ENCODE measurements at places on chromosomes 2 and 18.

GRCh38 chr2:107927034-107927534 lies 59.2 kb upstream of the SLC5A7 start:
- DNase-seq = no peak

- no peak for DNase-seq
These were observed 102.6 kb upstream of the ITGA4 start for GRCh38 chr2:181354626-181355025.

- no peak for DNase-seq
These were observed 72.1 kb downstream of the CCDC150 start for GRCh38 chr2:196711625-196712024.

DNA sequence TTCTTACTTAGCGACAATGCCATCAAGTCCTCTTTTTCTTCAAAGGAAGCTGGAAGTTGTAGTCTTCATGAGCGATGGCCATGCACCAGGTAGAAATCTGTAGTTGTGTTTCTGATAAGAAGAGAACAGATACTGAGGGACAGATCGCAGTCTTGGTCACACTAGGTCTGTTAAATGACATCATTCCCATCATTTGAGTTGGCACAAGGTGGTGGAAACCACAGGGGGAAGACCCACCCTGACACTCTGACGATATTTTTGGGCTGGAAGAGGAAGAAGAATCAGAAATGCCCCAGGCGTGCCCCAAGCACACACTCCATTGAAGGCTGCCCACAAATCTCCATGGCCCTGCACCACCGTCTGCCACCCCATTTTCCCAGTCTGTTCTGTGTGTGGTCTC lies 89.0 kb upstream of the BOD1L2 start:
- DNase-seq = no peak

GRCh38 chr18:48006415-48007175 lies 76.1 kb upstream of the SMAD2 start:
- DNase-seq = no peak

DNA sequence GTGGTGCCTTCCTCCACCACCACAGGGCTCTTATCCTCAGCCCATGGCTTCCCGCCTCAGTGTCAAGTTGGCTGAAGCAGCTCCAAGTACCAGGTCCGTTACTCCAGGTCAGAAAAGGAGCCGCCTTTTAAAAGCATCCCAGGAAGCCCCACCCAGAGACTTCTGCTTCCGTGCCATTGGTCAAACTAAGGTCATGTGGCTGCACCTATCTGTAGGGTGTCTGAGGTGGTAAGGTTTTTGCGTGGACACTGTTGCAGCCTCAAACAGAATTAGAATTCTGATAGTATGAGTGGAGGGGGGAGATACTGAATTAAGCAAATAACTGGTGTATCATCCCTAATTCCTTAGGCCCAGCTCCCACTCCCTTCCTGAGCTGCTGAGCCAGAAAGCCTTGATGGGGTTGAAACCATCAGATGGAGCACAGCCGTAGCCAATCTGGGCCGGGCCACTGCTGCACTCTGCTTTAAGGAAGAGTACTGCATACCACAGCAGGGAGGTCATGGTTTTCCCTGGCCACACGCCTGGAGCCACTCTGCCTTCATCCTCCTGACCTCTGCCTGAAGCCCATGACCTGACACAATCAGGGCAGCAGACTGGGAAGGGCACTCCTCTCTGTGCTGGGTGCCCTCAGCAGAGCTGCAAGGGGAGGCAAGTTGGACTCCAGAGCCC lies 8.4 kb downstream of the TMEM247 start:
- no peak for DNase-seq

DNA sequence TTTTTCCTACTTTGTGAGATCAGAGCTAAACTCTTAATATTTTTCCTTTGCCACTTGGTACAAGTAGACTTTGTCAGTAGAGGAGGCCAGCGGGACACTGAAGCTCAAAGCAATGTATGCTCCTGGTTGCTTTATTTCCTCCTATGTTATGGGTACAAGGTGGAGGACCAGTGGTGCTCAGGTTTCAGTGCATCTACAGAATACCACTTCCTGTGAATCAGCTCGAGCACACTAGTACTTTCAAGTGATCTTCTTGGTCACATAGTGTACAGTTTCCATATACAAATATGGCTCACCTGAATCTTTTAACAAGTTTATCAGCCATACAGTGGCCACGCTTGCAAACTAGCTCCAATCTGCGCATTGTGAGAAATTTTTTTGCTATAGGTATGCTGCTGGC lies 1674.8 kb upstream of the TMEFF2 start:
- no peak for DNase-seq

- no peak for DNase-seq
These were observed 143.6 kb downstream of the TDRD15 start for GRCh38 chr2:21267232-21267835.

DNA sequence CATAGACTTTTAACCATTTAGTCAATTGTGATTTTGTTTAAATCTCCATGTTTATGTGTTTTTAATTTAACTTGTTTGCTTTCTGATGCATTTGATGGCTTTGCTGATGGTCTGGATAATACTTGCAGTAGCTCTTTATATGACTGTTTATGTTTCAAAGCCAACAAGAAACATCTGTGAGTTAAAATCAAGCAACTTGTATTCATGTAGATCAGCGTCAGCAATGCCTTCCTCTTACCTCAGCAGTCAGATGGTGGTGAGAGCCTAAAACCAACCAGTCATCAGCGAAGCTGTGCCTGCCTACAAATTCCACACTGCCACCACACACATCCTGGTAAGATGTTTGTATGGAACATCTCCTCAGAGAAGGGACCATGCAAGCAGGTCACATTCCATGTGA lies 231.9 kb downstream of the PTGR3 start:
- no peak for DNase-seq

DNA sequence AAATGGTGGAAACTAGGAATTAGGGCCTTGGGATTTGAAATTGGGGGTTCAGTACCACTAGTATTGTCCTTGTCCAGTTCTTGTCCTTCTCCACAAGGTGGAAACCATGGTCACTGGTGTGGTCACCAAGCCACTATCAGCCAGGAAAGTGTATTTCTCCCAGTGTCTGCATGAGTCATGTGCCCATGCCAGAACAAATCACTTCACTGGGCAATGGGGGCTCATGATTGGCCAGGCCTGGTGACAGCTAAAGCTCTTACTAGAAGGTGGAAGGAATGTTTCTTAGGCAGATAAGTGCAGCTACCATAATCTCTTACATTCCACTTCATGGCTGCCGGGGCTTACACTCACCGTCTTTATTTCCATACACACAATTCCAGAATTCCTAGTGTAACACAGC lies 124.8 kb upstream of the TACR1 start:
- DNase-seq = no peak

- no peak for DNase-seq
These were observed 17.5 kb downstream of the DNAJC10 start for GRCh38 chr2:182733572-182733971.

DNA sequence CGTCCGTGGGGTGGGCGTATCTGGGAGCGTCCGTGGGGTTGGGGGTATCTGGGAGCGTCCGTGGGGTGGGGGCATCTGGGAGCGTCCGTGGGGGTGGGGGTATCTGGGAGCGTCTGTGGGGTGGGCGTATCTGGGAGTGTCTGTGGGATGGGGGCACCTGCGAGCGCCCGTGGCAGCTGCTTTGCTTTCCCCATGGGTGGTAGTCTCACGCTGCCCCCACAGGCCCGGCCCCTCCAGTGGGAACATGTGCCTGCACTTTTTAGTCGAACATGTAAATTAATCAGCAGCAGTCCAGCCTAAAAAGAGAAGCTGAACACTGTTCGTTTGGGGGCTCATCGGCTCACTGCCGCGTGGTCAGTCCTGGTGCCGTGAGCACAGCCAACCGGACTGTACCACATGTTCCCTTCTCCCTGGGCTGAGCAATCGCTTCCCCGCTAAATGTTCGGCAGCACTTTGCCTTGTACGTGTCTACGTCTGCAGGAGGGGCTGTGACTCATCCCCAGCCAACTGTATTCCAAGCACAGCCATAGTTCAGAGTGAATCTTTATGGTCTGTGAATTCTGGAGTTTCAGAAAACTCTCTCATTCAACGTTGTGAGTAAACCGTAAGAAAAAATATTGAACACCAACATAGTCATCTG lies 271.5 kb downstream of the AGAP1 start:
- DNase-seq = no peak

DNA sequence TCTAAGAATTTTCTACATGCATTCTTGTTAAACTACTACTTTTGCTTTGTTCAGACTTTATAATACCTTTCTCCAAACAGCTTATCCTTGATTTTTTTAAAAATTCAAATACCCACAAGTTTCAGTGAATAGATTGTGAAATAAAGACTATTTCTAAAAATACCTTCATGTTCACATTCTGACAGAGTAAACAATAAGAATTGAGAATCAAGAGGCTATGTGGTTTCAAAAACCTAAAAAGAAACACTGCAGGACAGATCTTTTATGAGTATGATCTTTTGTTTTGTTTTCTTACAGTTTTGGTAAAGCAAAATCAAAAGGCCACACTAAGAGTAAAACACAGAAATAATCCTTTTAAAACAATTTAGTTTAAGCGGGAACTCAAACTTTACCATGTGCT lies 21.2 kb downstream of the ALS2 start:
- no peak for DNase-seq

- DNase-seq = no peak
These were observed 96.6 kb upstream of the TWSG1 start for GRCh38 chr18:9237981-9238380.

- DNase-seq = no peak
These were observed 180.6 kb downstream of the ZNF407 start for GRCh38 chr18:74778191-74778847.

- no peak for DNase-seq
These were observed 460.7 kb downstream of the BCL11A start for GRCh38 chr2:60092781-60093180.

GRCh38 chr2:230688490-230688889 lies 24.2 kb upstream of the CAB39 start:
- DNase-seq = no peak

DNA sequence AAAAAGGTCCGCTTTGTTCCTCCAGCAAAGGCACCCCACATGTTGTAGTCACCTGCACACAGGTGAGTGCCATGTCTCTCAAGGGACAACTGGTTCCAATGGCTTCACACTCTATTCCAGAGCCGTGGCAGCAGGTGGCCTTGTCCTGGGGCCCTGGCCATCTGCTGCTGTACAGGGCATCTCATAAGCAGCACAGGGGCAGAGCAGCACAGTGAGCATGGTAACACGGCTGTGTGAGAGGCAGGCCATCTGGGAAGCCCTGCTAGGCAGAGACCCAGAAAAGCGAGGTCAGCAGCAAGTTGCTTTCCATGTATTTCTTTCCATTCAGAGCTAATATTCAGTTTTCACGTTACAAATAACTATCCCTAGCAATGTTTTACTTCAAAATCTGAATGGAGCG lies 54.7 kb downstream of the CMPK2 start:
- DNase-seq = no peak

DNA sequence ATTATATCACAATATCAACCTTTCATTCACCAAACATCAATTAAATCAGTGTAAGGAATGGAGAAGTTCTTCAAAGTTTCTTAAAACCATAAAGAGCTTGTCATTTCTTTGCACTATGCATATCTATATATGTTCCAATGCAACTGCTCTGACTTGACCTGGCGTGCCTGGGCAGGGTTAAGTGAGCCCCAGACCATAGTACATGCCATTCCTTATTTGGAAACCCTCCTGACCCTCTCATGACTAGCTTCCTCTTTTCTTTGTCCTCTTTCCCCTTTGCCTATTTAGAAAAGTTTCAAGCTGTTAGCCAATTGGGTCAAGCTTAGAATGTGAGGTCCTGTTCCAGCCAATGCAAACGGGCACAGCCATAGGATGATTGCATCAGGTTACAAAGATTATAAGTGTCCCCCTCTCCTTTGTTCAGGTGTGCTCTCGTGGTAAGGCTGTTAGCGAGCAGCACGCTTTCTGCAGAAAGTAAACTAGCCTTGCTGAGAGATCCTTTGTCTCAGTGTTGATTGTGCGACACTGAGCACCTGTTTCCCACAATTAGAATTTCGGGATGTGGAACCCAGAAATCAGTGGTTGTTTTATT lies 78.2 kb upstream of the UXS1 start:
- DNase-seq = no peak

DNA sequence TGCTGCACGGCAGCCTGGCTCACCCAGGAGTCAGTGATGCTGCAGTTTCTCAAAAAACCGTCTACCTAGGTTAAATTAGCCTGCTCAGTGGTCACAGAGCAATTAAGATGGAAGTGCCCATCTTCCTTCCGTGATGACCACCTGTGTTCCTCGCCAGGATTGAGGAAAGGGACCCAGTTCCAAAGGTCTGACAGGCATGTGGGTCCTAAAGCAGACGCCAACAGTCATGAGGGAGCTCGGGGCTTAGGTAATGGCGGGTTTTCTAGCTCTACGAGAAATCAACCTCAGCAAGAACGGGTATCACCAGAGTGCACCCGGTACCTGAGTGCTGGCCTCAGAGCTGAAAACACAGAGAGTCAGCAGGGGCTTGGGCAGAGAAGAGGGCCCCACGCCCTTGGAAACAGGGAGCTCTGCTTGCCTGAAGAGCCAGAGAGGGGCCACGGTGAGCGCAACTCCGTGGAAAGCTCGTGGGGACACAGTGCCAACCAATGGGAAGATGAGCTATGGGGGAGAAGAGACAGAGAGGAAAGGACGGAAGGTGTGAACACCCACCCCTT lies 34.3 kb upstream of the DNMT3A start:
- DNase-seq = no peak

GRCh38 chr2:134023854-134024253 lies 230.0 kb upstream of the MGAT5 start:
- no peak for DNase-seq

DNA sequence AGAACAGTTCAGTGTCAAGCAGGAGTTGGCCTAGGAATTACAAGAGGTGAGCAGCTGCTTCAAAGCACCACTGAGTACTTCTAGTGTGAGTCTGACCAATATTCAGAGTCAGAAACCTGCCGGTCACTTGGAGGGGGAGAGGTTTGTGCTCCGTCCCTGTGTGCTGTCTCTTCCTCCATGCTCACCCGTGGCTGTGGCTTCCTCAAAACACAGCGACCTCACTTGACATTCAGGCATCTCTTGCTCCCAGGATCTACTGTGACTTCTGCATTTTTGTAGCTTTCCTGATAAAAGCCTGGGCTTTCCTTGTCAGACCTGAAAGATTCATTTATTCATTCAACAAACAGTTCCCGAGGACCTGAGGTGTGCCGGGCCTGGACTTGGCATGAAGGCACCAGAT lies 32.9 kb downstream of the TPRKB start:
- DNase-seq = no peak

DNA sequence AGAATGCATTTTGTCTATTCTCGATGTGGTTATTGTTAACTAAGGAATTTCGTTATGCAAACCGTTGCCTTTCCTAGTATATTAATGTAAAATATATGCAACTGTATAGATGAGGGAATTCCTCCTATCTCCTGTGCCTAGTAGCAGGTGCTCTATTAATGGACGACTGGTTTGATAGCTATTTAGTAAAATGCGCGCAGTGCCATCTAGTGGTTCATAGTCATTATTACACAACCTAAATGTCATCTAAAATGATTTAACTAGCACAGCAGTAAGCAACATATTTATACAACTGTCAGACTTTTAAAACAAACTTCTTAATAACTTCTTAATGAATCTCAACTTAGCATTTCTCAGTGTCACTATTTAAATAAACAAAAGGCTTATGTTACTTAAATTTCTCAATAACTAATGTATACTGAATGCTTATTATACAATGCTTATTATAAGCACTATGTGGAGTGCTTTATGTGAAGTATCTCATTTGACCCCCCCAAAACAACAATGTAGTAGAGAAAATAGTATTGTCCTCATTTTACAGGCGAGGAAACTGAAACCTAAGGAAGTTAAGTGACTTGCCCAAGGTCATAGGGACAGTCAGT lies 77.9 kb downstream of the DTNA start:
- DNase-seq = no peak

Measured in central memory CD8-positive, alpha-beta T cell (primary cell).